BE2C (cell line): ENCODE measurements at places on chromosomes 5 and 9.

GRCh38 chr5:139038613-139039305 lies 159.4 kb downstream of the SIL1 start:
- no peak for DNase-seq

DNA sequence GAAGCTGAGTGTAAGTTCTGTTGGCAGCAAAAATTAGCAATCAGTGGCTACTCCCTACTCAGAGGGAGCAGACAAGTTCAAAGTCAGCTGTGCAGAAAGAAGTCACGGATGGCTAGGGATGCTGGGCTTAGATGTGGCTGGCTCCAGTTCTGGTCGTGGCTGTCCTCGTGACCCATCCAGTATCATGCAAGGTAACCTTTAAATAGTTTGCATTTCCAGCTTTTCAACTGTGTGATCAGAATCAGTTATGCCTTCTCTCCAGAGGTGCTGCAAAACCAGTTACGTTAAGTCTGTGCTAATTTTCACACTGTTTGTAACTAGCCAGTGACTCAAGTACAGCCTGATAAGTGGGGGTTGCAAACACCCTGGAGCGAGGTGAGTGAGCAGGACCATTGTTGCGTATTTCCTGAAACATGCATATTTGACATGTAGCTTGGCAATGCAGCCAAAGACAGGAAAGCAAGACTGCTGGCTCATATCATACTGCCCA lies 302.4 kb downstream of the ATPSCKMT start:
- no peak for DNase-seq

DNA sequence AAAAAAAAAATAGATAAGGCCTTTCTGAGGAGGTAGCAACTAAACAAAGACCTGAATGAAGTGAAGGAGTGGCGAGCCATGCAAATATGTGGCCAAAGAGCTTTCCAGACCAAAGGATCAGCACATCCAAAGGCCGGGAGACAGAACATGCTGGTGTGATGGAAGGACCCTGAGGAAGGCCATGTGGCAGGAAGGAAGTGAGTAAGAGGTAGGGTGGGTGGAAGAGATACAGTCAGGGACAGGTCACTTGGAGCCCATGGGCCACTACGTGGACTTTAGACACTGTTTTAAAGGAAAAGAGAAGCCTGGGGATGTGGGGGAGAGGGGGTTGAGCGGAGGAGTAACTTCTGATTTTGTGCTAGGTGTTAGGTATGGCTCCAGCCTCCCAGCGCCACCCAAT lies 31.3 kb downstream of the SPRY4 start:
- no peak for DNase-seq

DNA sequence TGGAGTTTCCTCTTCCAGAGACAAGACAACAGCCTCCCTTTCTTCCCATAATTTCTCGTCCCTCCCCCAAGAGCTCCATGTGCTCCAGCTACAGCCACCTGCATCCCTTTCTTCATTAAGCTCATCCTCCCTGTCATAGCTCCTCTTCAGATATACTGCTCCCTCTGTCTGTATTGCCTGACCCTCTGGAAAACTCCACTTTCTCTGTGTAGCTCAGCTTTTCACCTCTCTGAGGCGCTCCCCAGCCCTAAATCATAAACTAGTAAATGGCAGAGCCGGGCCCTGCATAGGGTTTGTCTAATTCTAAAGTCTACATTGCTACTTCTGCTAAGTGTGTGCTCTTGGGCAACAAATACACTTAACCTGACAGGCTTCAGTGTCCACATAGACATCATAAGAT lies 8.8 kb upstream of the PLIN2 start:
- DNase-seq, result no peak

DNA sequence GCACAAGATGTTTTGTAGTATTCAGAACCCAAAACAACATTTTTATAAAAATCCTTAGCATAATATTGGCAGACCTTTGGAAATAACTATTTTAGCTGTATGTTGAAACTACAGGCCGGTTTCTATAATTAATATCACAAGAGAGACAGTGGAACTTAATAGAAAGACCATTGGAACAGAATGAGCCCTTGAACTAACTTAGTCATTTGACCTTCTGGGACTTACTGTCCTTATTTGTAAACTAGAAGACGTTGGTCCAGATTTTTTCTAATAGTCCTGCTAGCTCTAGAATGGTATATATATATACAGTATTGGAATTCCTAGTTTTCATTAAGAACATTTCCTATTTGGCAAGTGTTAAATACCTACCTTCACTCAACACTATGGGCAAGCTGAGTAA lies 69.5 kb upstream of the ALDH1A1 start:
- no peak for DNase-seq

DNA sequence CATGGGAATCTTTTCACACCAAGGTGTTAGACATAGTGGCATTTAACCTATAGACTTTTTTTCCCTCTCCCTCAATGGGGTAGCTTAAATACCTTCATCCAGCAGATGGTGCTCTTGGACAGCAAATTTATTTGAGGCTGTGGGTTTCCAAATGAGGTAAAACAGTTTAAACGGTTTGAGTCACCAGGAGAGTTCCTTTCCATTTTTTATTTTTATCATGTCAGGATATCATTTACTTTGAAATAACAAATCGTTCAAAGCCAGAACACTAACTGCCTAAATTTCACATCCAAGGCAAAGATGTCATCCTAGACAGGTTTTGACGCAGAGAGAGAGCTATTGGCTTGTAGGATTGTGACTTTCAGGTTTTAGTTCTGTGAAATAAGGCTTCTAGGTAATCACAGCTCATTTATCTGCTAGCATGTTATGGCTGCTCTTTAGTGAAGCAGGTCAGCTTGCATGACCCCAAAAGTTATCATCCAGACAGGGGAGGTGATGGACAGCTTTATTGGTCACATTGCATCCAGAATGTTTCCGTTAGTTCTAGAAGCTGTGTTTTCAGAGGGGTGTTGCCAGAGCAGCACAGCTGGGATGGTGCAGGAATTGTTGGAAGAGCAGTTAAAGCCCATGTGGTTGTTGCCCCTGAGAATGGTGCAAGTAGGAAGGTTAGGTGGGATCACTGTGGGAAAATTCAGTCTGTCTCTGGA lies 69.8 kb downstream of the KDM4C start:
- peak; percentile 51 for DNase-seq

DNA sequence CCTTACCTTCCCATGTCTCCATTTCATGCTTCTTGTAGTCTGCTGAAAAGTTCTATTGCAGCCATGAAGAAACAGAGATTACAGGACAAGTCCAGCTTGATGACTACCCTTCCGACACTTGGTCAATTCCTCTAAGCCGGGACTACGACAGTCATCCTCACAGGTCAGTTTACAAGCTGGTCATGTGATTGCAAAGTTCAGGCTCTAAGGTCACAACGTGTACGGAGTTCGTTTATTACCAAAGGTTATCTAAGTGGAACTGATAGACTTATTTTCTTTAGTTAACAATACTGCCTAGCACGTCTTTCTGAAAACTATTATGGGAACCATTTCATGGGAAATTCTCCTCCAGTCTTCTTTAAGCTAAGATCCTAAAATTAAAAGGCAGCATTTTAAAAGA lies 88.5 kb upstream of the NR5A1 start:
- DNase-seq, result no peak

DNA sequence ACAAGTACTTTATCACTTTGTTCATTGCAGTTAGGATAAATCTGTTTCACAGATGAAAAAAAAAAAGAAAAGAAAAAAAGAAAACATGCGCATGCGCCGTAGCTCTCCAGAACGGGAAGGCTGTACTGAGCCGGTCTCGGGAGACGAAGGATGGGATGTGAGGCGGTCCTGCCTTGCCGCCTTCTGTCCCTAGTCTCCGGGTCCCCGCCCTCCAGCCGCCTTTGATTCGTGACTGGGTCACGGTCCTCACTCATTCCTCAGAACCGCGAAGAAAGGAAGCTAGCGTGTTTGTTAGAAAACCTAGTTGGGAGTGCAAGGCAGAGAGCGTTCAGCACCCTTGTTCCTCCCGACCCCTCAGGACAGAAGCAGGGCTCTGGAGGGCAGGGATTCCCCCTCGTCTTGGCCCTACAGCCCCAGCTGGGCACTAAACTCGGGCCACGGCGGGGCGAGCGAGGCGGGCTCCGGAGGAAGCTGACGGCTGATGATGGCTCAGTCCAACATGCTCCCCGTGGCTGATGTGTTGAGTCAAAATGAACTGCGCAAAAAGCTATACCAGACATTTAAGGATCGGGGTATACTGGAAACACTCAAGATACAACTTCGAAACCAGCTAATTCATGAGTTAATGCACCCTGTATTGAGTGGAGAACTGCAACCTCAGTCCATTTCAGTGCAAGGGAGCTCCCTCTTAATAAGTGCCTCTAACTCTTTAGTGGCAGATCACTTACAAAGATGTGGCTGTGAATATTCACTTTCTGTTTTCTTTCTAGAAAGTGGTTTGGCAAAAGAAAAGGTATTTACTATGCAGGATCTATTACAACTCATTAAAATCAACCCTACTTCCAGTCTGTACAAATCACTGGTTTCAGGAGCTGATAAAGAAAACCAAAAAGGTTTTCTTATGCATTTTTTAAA lies 40.0 kb downstream of the CPLANE1 start:
- peak; percentile 60 for DNase-seq

- no peak for DNase-seq
Observed at GRCh38 chr9:112541685-112542084, 55.1 kb downstream of the KIAA1958 start.

GRCh38 chr5:61802456-61802855 lies 470.4 kb downstream of the ZSWIM6 start:
- no peak for DNase-seq

- no peak for DNase-seq
Observed at GRCh38 chr9:33988219-33988890, 60.3 kb downstream of the UBAP2 start.

GRCh38 chr5:15452030-15452429 lies 48.0 kb upstream of the FBXL7 start:
- DNase-seq, result no peak

GRCh38 chr9:87375397-87376073 lies 122.1 kb upstream of the DAPK1 start:
- no peak for DNase-seq

GRCh38 chr9:34545497-34545896 lies 22.7 kb upstream of the ENHO start:
- no peak for DNase-seq

- DNase-seq, result no peak
Observed at GRCh38 chr5:75648712-75649111, 37.5 kb downstream of the ANKDD1B start.

GRCh38 chr9:130183133-130183762 lies 11.0 kb downstream of the NCS1 start:
- DNase-seq, result no peak

- no peak for DNase-seq
Observed at GRCh38 chr9:107375651-107376369, 92.7 kb downstream of the RAD23B start.

GRCh38 chr5:82046276-82046647 lies 74.4 kb downstream of the ATG10 start:
- no peak for DNase-seq

- DNase-seq, result no peak
Observed at GRCh38 chr5:74543162-74543995, 97.1 kb downstream of the ENC1 start.

DNA sequence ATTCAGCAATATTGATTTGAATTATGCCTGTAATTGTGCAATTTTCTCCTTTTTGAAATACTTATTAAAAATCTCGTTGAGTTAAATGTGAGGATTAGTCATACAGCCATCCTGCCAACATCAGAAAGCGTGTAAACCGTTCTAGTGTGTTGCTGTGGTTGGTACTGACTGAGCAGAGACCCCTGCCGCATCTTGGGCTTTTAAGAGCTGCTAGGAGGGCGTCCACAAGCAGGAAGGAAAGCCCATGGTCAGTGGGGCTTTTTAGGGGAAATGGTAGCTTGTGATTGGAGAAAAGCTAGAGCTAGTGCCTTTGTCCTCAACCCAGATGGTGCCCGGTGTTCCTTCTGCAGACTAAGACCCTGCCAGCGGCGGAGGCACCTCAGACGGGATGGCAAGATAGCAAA lies 1.3 kb downstream of the SDHA start:
- no peak for DNase-seq

DNA sequence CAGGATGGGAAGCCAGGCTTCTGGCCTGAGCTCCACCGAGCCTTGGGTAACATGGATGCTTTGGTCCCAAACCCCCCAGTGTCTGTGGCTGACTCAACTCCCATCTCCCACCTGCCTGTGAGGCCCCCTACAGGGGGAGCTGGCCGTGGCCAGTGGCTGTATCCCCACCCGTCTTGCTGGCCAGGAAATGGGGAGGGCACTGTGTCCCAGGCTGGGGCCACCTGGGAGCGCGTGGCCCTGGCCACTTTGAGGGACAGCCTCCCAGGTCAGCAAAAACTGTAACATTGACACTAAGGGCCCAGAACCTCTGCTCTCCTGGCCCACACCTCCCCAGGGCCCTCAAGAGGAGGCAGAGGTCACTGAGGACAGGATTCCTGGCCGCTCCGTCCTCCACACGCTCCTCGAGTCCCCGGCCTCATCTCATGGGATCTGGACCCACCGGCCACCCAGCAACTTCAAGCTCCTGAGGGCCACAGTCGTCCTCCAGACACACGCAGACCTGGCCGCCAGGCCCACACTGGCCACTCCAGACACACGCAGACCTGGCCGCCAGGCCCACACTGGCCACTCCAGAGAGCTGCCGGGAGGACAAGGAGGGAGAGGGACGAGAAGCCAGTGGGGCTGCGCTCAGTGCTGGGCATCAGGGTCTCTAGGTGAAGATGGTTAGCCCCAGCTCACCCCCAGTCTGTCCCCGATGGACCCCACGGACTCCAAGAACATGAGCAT lies 44.2 kb downstream of the DBH start:
- DNase-seq, result peak; percentile 7
